ENCODE measurements at places on chromosomes 16 and 17.

DNA sequence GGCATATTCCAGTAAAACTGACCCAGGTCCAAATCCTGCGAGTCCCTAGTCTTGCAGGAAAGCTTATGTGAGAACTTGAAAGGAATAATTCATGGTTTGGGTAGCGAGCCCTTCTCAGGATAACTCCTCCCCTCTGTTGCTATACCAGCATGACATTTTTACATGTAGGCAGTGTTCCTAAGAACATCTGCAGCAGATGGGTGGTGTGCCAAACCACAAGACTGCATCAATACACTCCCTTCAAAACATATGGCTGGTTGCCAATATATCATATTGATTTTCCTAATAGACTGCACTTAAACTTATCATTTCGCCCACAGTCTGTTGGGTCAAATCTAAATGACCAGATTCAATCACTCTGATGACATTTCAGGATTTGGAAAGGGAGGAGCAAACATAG is 19.9 kb downstream of the PSME3IP1 start:
- no peak for DNase-seq

DNA sequence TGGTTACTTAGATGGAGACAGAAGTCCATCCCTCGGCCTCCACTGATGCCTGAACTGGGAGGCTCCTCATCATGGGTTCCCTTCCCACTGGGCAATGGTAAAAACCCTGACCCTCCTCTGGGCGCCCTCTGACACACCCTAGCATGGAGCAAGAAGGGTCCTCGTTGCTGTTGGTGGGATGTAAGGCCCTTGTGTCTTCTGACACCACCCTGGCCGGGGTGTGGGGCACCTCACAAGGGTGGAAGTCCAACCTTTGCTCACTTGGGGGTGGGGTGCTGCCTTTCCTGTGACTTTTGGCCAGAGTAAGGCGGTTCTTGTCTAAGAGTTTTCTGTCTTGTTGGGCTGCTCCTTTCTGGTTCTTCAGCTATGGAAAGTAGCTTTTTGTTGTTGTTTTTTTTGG is 28.7 kb downstream of the MPRIP start:
- DNase-seq = no peak

- no peak for DNase-seq
Measured at GRCh38 chr16:3856367-3857141, 24.0 kb downstream of the CREBBP start.

DNA sequence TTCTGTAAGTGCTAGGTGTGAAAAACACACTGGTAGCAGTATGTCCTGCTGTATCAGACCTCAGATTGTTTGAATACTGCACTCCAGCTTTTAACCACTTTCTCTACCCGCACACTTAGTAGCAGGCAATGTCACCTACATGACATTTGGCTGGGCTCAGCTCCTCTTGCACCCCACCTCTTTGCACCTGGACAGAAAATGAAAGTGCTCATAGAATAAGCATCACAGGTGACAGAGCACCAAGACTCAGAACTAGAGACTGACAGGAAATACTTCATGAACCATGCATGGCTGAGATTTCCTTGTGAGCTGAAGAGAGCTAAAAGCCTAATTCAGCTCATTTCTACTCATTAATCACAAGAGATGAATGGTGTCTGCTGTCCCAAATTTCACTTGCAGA is 1014.2 kb upstream of the CDH8 start:
- DNase-seq = no peak

DNA sequence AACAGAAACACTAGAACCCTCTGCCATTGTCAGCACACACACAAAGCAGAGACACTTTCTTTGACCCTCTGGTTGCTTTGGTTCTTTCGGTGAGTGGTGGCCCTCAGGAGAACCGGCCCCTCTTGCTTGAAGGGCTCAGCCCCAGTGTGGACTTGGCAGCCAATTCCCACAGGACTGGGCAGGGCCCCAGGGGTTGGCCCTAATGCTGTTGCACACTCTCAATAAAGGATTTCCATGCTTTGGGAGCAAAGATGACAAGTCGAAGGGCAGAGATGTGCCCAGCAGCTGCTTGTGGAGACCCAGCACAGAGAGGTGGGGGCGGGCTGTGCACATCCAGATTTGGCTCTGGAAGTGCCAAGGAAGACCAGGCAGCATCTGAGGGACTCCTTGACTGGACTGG is 149.0 kb downstream of the NTN1 start:
- DNase-seq = no peak

- DNase-seq = no peak
Measured at GRCh38 chr17:82931699-82932517, 92.1 kb upstream of the ZNF750 start.

DNA sequence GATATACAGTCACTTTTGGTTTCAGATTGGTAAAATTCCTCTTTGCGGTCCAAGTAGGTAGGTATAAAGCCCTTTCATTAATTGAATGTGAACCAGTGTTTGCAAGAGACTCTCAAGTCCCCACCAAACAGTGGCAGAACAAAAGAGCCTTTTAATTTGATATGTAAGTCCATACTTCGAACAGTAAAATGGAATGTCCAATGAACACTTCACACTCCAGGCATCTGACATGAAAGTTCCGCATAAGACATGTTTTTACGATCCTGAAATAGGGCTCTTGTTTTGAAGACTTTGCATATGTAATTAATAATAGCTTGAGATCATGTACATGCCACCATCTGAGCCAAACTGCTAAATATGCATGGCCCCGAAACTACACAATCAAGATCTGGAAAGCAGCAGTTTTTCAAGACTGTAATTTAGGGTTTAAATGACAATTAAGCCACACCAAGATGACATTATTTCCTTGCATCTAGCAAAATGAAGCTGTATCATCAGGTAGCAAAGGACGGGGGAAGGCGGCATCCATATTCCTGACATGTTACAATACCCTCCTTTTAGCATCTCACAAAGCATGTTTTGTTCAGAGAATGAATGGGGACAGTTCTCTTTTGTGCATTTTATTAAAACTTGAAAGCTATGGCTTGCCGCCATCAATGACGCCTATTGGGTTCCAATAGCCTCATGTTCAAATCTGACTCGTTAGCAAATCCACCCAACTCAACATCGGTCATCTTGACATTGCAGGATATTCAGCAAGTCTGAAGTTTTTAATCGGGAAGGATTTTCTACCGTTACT is 39.4 kb downstream of the LITAF start:
- no peak for DNase-seq

DNA sequence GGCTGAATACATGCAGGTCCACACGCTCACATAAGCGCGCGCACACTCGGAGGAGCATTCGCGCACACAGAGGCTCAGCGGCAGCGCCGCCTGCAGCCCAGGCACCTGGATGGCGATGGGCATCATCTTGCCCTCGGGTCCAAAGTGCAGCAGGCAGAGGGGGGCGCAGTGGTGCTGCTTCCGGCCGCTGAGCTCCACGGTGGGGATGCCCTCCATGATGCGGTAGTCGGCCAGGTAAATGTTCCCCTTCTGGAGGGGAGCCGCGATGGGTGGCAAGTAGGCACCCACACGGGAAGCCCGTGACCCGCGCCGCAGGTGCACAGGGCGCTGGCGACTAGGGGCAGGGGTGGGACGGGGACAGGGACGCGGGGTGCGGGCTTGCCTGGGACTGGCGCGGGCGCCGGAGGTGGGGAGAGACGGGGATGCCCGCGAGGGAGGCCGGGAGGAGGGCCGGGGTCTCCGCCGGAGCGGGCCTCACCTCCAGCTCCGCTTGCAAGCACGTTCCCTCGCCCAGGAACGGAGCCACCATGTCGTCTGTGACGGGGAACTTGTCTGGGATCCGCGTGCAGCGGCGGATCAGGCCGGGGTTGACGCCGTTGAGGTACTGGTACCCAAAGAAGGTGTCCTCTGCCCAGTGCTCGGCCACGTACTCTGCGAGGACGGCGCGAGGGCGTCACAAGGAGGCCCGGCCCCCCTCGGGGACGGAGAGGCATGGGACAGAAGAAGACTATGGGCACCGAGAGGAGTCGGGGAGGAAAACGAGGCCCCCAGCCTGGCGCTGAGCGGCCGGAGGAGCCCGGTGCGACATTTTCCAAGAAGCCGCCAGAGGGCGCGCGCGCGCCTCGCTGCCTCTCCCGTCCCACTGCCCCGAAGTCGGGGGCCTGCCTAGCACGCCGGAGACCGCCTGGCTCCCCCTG is 8.0 kb downstream of the ALOX12B start:
- DNase-seq = peak; percentile 51

- DNase-seq = peak; percentile 55
Measured at GRCh38 chr17:72778169-72779151, 314.0 kb downstream of the SLC39A11 start.
